ENCODE measurements at places on chromosomes 5 and 9.

GRCh38 chr9:109683521-109683920, 96.5 kb upstream of the PALM2AKAP2 start:
- DNase-seq: no peak

DNA sequence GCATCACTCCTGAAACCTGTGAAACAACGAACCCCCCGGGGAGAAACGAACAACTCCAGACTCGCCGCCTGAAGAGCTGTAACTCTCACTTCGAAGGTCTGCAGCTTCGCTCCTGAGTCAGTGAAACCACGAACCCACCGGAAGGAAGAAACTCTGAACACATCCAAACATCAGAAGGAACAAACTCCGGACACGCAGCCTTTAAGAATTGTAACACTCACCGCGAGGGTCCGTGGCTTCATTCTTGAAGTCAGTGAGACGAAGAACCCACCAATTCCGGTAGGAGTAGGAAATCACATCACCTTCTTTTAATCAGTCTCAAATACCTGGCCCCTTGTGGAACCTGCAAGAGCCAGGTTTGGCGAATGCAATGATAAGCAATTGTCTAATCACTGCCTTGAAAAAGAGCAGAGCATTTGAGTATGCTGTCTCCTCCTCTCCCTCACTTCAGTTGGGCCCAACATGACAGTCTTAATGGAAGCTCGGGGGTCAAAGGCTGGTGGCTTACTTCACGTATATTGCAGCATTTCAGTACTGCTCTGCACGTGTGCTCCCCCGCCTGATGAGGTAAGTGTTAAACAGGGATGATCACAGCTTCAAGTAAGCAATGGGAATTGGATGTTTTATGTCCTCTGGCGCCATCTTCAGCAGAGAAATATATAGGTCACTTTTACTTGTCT, 473 bp downstream of the IRGM start:
- no peak for DNase-seq

DNA sequence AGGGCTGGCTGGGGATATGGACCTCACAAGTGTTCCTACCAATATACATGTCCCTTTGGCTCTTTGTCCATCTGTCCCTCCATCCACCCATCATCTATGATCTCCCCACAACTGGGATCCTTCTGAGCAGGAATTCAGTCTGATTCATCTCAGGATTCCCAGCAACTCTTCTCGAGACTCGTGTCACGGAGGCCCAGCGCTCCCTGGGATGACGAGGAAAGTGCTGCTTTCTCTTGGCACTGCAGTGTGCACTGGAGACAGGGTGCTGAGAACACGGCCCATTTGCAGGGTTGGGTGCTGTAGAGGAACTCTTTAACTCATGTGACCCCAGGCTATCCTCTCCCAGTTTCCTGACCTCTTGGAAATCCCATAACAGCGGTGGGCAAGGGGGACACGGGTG, 72.9 kb downstream of the ANGPTL2 start:
- no peak for DNase-seq

DNA sequence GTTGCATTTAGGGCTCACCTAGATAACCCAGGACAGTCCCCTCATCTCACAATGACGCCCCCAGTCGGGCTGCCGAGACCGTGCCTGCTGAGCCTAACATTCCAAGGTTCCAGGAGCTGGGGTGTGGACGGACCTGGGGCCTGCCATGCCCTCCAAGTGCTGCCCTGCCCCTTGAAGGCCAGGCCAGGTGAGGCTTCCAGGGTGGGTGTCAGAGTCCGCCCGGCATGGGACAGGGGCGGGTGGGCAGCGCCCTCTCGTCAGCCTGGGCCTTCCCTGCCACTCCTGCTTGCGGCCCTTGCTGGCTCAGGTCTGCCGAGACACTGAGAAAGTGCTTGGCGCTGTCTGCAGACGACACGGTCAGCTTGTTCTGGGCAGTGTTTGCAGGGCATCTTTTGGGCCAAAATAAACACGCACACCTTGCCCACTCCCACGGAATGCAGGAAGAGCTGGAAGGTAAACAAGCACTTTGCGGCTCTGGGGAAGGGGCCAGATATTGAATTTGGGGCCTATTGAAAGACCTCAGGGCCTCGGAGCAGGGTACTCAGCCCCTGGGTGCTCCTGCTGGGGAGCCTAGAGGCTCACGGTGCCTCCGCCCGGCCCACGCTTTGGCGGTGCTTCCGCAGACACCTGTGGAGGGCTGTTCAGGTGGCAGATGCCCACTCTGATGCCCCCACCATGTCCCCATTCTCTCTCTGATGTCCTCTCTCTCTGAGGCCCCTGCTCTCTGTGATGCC, 4.2 kb upstream of the SCGB3A1 start:
- no peak for DNase-seq

DNA sequence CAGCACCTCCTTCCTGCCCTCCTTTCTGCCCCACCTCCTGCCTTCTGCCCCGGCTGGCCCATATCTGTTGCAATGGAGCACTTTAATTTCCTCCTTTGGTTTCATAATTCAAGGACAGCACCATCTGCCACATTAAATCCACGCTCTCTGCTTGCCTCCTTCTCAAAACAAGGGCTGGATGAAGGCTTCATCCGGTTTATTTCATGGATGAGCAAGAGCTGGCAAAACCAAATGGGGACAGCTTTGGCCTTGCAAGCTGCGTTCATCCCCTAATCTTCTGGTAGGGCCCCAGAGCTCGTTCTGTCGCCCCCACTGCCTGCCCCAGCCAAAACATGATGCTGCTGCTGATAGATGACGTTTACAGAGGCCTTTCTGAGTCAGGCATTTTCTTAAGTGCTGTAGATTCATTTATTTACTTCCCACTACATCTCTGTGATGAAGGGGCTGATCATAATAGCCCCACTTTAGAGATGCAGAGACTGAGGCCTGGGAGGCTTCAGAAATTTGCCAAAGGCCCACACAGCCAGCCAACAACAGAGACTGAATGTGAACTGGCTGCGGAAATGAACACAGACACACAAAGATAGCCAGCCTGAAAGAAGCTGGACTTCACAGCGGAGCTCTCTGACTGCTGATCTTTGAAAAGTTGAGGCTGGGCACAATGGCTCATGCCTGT, 115.6 kb upstream of the CPEB4 start:
- no peak for DNase-seq

DNA sequence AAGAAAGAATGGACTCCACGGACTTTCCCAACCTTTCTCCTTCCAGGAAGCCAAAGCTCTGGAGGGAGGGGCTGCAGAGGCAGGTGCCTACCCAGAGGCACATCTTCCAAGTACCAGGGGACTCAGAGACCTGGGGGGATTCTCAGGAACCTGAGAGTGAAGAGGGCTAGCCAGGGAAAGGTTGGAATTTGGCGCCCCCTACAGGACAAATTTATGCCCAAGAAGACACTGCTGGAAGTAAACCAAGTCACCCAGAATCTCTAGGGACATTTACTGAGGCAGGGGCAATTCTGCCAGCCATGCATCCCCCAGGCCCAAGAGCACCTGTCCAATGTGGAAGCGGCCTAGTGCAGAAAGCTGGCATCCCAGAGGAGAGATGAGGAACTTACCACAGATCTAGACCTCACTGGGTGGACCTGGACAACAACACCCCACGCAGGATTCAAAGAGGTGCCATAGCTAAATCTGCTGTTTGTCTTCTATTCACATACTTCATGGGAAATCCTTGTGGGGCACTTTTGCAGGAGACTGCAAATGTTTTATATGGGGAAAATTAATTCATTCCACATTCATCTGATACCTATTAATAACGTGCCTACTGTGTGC, 25.9 kb upstream of the IDNK start:
- DNase-seq: no peak

- DNase-seq: no peak
These were observed 3.7 kb downstream of the PLAC8L1 start for GRCh38 chr5:146101646-146102045.

- DNase-seq: no peak
These were observed 434.1 kb downstream of the ZSWIM6 start for GRCh38 chr5:61766141-61766540.

DNA sequence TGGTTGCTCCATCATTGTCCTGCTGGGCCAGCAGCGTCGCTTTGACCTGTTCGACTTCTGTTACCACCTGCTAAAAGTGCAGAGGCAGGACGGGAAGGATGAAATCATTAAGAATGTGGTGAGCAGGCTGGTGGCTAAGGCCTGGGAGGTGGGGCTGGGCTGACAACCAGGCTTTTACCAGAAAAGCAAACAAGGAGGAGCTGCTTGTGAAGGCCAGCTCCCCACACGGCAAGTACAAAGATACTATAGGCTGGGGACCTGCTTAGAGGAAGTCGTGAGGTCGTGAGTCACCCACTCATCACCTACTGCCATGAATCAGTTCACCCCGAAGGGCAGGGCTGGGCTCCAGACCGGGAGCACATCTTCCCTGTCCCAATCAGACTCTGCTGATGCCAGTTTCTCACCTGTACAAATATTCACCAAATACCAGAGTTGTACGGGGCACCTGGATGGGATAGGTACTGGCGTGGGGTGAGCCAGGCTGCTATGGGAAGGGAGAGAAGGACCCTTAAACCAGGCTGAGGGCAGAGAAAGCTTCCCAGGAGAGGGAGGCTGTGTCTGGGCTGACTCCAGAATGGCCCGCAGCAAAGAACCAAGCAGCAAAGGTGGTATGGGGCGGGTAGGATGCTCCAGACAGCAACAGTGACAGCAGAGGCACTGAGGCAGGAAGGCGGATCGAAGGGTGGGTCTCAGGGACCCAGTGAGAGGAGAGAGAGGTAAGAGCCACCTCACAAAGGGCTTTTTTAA, 69.3 kb upstream of the NIPAL4 start:
- DNase-seq: no peak

GRCh38 chr5:107539726-107540330, 130.9 kb downstream of the EFNA5 start:
- DNase-seq: no peak

- DNase-seq: no peak
These were observed 22.4 kb upstream of the FREM1 start for GRCh38 chr9:14932641-14933040.

- DNase-seq: no peak
These were observed 53.3 kb upstream of the ANGPTL2 start for GRCh38 chr9:127175764-127176163.

- no peak for DNase-seq
These were observed 147.1 kb upstream of the MAP1B start for GRCh38 chr5:71960195-71960594.

- no peak for DNase-seq
These were observed 781 bp upstream of the COL23A1 start for GRCh38 chr5:178590924-178591423.

GRCh38 chr9:70020217-70020616, 23.4 kb upstream of the MAMDC2 start:
- DNase-seq: no peak

GRCh38 chr5:151151793-151152192, 5.8 kb downstream of the ANXA6 start:
- no peak for DNase-seq

GRCh38 chr5:155987265-155987810, 339.6 kb upstream of the SGCD start:
- DNase-seq: no peak

- DNase-seq: no peak
These were observed 88.2 kb downstream of the PALM2AKAP2 start for GRCh38 chr9:109868207-109868606.

GRCh38 chr5:105982526-105982925, 1688.2 kb downstream of the EFNA5 start:
- no peak for DNase-seq

- DNase-seq: no peak
These were observed 100.3 kb downstream of the PJA2 start for GRCh38 chr5:109309326-109310063.

DNA sequence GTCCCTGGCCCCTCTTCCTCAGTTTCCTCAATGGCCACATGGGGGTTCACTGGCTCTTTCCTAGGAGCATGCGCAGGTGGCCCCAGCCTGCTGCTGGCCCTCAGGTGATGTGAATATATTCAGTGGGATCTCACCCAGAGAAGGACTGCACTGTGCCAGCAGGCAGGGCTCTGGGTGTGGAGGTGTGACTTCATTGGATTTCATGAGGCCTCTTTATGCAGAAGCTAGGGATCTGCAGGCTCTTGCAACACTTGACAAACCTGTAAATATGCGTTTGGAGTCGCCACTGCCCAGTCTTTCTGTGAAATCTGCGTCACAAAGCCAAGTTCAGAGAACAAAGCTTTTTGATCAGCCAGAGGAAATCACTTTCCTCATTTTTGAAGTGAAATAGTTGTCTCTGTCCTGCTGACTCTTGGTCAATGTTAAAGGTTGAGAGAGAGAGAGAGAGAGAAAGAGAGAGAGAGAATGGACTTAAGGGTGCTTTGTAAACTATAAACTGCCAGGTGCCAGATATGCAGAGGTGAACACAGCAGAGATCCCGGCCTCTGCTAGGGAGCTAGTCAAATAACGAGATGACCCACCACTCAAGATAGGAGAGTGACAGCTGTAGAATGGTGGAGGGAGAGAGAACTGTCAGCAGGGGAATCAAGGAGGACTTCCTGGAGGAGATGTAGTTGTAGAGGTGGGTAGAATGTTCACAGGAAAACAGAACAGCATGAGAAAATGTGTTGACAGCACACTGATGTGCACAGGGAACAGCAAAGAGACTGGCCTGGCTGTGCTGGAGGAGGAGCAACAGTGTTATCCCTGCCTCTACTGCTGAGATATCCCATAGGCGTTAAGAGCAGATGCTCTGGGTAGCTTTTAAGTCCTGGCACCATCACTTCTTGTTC, 167.0 kb upstream of the ZNF618 start:
- no peak for DNase-seq

- DNase-seq: no peak
These were observed 10.5 kb upstream of the ARAP3 start for GRCh38 chr5:141692533-141692888.

DNA sequence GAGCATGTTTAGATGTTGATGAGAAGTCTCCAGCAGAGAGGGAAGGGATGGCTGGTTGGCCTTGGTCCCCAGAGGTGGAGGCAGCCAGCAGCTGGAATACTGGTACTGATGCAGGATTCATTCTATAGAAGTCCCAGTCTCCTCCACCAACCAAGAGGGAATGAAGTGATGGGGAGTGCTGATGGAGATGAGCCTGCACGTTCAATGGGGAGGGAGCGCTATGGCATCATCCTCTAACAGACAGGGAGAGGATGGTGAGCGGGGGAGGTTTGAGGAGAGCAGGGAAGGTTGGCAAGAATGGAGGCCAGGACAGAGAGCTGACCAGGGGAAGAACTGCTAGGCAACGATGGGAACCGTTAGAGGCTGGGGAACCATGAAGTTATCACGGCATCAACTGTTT, 159.8 kb upstream of the MVB12B start:
- no peak for DNase-seq

DNA sequence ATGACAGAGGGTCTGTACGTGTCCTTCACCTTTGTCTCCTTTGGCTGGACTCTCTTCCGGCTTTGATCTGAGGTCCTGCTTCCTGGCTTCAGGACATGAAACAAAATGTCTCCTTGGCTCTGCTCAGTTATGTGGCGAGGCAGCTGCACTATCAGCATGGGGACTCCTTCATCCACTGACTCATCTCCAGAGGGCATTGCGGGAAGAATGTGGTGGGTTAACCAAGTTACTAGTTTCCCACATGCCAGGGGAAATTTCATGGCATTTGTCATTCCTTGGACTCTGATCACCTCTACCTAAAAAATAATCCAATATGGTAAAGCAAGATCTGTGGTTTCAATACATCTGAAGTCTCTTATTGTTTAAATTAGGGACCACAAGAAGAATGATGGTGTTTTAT, 259.7 kb downstream of the MED10 start:
- DNase-seq: no peak

- DNase-seq: no peak
These were observed 68.3 kb upstream of the SHB start for GRCh38 chr9:38137342-38137741.
